ENCODE measurements at places on chromosomes 12 and 14. TPM values are rescaled to one million over a fixed set of nuclear protein-coding genes. Genes with fewer than 3 reads are reported as not detected.
A peak's percentile ranks its signal among the peaks of the same experiment; 100 is the strongest.

DNA sequence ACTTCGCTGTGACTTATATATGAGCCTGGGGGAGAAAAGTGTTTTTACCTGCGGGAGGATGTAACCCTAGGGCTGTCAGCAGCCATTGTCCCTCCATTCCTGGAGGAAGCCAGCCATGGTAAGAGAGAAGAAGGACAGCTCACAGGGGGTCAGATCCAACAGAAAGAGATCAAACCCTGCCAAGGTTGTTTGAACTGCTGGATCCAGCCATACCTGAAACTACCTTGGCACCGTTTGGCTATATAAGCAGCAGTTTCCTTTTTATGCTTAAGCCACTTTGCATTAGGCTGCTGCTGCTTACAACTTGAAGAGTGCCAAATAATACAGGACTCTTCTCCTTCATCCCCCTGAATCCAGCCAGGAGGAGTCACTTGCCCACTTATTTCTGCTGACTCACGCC, 205.5 kb downstream of the PHETA1 start:
- peaks cover 6% of the 10 kb centered on the region for H3K4me1 ChIP-seq
- DNase-seq = no peak
- no peaks in the 10 kb centered on the region for H3K27me3 ChIP-seq
- H3K4me3 ChIP-seq = no peak overlapping the region
- no peaks in the 10 kb centered on the region for H3K36me3 ChIP-seq

DNA sequence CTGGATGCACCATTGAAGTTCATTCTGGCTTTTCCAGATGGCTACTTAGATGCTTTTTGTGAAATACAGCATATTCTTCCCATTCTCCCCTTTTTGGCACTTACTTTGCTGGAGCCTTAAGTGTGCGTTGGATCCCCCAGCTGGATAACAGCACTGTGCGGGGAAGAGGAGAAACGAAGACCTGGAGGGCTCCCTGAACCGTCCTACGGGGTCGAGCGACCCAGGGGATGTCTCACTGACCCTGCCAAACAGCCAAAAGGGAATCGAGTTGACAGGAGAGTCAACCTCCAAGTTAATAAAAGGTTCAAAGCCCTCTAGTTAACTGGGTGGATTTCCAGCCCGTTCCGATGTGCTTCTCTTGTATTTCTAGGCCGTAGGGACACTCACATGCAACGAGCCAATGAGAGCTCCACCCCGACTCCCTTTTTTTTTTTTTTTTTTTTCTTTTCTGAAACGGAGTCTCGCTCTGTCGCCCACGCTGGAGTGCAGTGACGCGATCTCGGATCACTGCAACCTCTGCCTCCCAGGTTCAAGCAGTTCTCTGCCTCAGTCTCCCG, 1.0 kb upstream of the CAMKK2 start:
- peak overlapping the region; percentile 82 for H3K27ac ChIP-seq
- no peaks in the 10 kb centered on the region for H3K27me3 ChIP-seq
- H3K36me3 ChIP-seq = peaks cover 3% of the 10 kb centered on the region
- peaks cover 28% of the 10 kb centered on the region for H3K4me1 ChIP-seq
- H3K4me3 ChIP-seq = peak overlapping the region; percentile 82

GRCh38 chr12:58503731-58504130, 416.6 kb downstream of the LRIG3 start:
- no peaks in the 10 kb centered on the region for H3K4me1 ChIP-seq
- H3K27ac ChIP-seq = no peak overlapping the region
- H3K36me3 ChIP-seq = no peaks in the 10 kb centered on the region
- no peaks in the 10 kb centered on the region for H3K27me3 ChIP-seq
- DNase-seq = no peak

GRCh38 chr14:69703047-69704039, 63.6 kb upstream of the SRSF5 start:
- H3K27ac ChIP-seq = peak overlapping the region; percentile 18
- H3K4me1 ChIP-seq = peaks cover 78% of the 10 kb centered on the region
- H3K27me3 ChIP-seq = no peaks in the 10 kb centered on the region
- no peak for DNase-seq
- peaks cover 34% of the 10 kb centered on the region for H3K36me3 ChIP-seq

The GNG2 gene
- 243 TPM for total RNA-seq

DNA sequence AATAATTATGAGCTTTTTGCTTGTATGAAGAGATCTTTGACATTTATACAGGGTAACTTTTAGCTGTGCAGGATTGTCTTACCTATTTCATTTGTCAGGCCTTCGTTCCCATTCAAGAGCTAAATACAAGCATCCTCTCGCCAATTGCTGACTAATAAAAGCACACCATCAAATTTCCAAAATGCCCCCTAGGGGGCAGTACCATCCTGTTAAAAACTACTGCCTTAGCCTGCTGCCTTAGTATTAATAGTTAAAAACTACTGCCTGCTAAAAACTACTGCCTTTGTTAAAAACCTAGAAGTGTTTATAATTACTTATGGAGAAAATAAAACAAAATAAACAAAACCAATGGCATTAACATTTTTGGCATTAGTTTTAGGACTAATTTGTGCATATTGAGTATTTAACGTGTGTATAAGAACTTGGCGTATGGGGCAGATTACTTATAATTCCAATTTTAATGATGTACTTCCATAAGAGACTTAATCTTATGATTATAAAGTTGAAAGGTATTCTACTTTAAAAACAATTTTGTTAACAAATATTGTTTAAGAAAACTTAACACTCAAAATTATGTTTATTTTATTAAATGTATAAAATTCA, 3.0 kb upstream of the IFI27L2 start:
- H3K36me3 ChIP-seq = peaks cover 3% of the 10 kb centered on the region
- peaks cover 35% of the 10 kb centered on the region for H3K27me3 ChIP-seq
- H3K4me3 ChIP-seq = no peak overlapping the region
- peaks cover 25% of the 10 kb centered on the region for H3K4me1 ChIP-seq
- H3K27ac ChIP-seq = no peak overlapping the region
- DNase-seq = peak; percentile 71

DNA sequence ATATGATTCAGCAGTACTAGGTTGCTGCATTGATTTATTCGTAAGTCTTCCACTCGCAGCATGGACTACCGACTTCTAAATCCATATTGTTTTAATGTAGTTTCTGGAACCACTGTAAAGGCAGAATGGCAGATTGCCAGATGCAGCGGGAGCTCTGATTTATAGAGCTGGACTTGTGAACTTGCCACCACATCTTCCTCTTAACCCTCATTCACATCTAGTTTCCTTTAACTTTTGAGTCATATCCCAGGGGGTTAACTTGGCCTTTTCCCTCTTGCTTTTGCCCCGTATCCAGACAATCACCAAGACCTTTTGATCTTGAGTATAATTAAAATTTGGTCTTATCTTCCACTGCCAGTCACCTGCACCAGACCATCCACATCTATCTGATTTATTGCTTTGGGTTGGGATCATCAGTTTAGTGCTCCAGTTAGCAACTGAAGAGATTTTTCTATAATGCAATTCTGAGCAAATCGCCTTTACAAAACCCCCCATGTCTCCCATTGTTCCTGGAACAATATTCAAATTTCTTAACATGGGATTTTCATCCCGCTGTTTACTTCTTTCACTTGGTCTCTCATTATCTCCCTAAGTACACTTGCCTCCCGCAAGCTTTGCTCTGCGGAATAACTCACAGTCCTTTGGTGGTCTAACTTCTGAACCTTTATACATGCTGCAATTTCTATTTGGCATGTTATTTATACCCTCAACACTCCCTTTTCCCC, 130.5 kb downstream of the ACSS3 start:
- no peaks in the 10 kb centered on the region for H3K36me3 ChIP-seq
- no peak overlapping the region for H3K4me3 ChIP-seq
- no peaks in the 10 kb centered on the region for H3K27me3 ChIP-seq
- H3K4me1 ChIP-seq = no peaks in the 10 kb centered on the region

- H3K27me3 ChIP-seq = peaks cover 4% of the 10 kb centered on the region
- H3K4me1 ChIP-seq = no peaks in the 10 kb centered on the region
- DNase-seq = no peak
- H3K36me3 ChIP-seq = no peaks in the 10 kb centered on the region
- no peak overlapping the region for H3K27ac ChIP-seq
- no peak overlapping the region for H3K4me3 ChIP-seq
Observed at GRCh38 chr14:96177766-96178375, 26.8 kb upstream of the BDKRB2 start.

The WNT1 gene
- total RNA-seq = 1.2 TPM

The RARG gene
- 38.8 TPM for total RNA-seq

Measured in activated CD8-positive, alpha-beta memory T cell treated with anti-CD3 and anti-CD28 coated beads, Interleukin-2, amount 10 ng/mL, durations not matched to agents 7 days and 5 days (primary cell).